ENCODE measurements at places on chromosomes 7 and 10.

- DNase-seq: no peak
These were observed 221.1 kb upstream of the AUTS2 start for GRCh38 chr7:69377191-69377590.

DNA sequence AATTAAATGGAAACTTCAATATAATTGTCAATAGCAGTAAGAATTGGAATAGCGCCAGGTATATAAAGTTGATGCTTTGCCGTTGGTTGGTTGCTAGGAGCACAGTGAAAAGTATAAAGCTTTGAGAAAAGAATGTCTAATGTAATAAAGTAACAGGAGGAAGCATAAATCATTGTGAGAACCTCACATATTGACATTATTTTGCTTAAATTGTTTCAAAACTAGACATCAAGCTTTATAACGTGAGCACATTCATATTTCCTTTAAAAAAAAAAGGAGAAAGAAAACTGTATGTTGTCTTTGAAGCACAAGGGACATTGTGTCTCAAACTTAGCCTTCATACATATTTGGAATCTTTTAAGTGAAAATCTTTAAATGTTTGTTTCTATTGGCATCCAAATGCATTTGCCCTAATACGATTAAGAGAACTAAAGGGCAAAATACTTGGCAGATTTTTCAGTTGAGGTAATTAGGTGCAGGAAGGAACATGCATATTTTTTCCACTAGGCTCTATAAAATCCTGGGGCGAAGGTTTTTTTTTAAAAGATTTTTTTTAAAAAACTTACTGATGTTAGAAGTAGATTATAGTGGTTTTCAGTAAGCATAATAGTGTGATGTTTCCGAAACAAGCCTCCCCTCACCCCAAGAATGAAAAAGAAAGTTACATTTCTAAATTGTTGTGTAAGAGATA is 92.4 kb downstream of the ARID5B start:
- no peak for DNase-seq

- no peak for DNase-seq
These were observed 143.2 kb upstream of the RET start for GRCh38 chr10:42933448-42934340.

GRCh38 chr10:92734301-92734700 is 44.5 kb downstream of the HHEX start:
- no peak for DNase-seq

- no peak for DNase-seq
These were observed 100.6 kb upstream of the ELMO1 start for GRCh38 chr7:37549076-37549931.

DNA sequence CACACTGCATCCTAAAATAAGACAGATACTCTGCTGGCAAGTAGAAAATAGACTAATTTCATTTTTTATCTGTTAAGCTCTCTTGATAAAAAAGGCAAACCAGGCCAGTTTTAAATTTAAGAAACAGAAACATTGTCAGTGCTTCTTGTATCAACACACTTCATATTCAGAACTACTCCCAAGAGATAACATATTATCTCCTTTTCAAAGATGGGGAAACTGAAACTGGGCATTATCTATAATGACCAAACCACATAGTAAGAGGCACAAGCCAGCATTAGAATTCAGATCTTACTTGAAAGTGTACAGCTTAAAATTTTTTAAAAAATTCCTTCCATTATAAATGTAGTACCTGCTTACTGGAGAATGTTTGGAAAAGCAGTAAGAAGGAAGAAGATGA is 14.7 kb downstream of the SRI start:
- DNase-seq: no peak

DNA sequence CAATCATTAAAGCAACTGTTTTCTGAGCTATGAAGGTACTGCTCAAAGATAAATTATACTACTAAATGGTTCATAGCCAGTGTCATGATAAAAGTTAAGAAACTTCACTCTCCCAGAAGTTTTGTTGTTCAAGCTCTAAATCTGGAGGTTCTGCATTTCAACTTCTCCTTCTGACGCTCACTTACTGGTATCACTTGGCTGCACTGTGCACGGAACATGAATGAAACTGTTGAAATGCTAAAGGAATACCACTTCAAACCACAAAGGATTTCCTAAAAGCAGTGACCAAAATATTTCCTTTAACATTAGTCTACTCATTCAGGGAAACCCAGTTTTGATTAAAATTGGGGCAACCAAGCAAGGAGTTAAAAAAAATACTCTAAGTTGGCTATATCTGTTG is 93.6 kb downstream of the UBE2H start:
- no peak for DNase-seq

- no peak for DNase-seq
These were observed 21.5 kb upstream of the SMKR1 start for GRCh38 chr7:129480674-129481363.

- no peak for DNase-seq
These were observed 13.9 kb downstream of the PRSS2 start for GRCh38 chr7:142784716-142785115.

DNA sequence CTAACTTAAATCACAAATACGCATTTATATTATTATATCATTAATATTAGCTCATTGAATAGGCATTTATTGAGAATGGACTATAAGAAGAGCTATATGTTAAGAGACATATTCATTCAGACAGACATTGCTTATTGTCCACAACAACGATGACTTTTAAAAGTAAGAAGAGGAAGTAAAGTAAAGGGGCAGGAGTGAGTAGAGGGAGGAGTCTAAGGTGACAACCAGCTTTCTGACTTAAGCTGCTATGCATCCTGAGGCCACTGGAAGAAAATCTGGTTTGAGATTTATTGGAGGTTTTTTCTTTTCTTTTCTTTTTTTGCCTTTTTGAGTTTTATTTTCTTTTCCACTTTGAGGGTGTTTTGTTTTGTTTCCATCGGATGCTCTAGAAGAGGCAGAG is 723.5 kb downstream of the GRM8 start:
- DNase-seq: no peak

- DNase-seq: peak; percentile 91
These were observed 96.7 kb downstream of the HTR5A start for GRCh38 chr7:155166673-155167370.

DNA sequence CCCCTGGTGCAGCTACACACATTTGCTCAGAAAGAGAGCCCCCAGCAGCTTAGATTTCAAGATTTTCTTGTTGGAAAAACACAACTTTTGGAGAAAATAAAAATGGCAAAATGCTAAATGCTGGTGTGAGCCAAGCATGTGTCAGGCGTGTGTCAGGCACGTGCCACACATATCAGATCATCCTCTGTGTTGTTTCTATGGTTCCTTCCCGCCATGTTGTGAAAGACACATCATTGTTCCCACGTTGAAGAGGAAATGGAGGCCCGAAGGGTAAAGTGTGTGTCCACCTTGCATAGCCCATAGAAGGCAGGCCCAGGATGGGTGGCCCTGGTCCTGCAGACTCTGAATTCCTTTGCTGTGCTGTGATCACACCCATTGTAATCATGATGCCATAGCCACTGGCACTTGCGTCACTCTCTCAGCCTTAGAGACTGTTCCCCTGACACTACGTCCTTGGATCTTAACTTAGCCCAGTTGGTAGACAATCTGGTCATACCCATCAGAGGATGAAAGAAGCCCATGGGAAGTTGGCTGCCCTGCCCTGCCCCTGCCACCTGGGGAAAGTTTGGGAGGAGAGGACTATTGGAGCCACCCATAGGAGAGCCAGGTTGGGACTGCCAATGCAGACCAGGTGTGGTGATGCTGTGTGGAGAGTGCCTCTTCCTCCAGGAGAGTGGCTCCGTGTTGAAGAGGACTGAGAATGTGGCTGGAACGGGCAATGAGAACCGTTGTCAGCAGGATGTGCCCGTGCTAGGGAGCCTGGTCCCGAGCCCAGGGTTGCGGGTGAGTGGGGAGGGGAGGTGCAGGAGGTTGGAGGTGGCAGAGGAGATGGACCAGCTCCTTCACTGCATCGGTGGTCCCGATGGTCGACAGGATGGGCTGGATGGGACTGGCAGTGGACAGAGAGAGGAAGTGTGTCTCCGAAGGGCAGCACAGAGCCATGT is 65.6 kb upstream of the IGFBP3 start:
- no peak for DNase-seq

DNA sequence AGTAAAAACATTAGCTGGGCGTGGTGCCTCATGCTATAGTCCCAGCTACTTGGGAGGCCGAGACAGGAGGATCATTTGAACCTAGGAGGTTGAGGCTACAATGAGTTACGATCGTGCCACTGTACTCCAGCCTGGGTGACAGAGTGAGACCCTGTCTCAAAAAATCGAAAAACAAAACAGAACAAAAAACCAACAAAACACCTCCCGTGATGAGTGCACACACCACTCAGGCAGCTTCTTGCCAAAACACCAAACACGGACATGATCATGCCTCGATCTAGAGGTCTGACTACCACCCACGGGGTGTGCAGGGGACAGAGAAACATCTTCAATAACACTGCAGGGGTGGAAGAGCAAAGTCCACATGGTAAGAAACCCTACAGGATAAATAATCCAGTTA is 44.4 kb downstream of the AMZ1 start:
- DNase-seq: no peak

DNA sequence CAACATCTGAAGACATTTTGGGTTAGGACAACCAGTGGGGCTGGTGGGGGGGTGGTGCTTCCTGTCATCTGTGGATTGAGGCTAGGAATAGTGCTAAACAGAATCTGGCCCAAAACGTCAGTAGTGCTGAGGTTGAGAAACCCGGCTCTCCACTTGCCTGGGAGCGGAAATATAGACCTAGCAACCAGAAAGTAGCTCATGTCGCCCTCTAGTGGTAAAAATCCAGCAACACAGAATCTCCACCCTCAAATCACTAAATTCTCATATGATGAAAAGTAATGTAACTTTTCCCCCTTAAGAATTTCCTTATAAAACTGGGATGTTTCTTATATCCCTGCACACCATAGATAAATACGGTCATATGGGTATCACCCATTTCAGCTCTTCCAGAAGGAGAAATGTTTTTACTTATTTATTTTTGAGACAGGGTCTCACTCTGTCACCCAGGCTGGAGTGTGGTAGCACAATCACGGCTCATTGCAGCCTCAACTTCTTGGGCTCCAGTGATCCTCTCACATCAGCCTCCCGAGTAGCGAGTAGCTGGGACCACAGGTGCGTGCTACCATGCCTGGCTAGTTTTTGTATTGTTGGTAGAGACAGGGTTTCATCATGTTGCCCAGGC is 34.4 kb downstream of the ZC3HAV1 start:
- DNase-seq: peak; percentile 86

DNA sequence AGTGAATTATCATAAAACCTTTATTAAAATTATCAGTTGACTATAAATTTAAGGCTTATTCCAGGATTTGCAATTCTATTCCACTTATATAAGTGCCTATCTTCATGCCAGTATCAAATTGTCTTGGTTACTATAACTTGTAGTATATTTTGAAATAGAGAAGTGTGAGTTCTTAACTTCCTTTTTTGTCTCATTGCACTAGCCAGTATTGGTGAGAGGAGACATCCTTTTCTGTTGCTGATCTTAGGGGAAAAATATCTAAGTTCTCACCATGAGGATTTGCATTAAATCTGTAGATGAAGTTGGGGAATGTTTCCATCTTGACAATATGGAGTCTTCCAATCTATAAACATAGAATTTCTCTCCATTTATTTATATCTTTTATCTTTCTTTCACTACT is 104.2 kb upstream of the MKI67 start:
- DNase-seq: no peak

DNA sequence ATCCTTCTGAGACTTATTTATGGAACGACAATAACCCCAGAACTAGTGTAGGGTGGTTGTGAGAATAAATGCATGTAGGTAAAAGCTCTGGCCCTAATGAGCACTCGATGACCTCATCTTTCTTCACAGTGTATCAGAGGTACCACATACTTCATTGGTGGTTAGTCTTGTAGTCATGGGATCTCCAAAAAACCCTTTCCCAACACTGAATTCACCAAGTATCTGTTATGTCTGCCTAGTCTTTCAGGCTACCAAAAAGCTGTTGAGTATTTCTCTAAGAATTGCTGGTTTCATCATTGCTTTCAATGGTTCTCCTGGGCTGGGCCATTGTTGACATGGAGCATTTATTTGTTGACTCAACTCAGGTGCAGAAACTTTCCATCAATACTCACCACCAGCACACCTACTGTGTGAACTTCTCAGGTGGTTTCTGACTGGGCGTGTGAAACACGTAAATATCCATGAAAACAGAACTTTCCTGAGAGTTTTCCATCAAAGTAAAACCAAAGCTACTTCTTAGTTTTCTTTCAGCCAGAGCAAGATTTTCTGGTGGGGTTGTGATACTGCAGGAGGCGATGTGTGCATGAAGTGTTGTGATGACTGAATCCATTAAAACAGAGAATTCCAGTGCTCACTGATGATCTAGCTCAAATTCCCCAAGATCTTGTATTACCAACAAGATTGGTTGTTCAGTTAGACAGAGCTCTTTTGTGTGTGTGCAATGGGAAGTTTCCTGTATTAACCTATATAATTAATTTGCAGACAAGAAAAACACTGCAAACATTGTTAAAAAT is 51.4 kb upstream of the SLC35B4 start:
- DNase-seq: no peak
